Vagina (tissue), 2 donors: ENCODE measurements at places on chromosomes 12 and 14. TPM values are rescaled to one million over a fixed set of nuclear protein-coding genes. Genes with fewer than 3 reads are reported as not detected.

DNA sequence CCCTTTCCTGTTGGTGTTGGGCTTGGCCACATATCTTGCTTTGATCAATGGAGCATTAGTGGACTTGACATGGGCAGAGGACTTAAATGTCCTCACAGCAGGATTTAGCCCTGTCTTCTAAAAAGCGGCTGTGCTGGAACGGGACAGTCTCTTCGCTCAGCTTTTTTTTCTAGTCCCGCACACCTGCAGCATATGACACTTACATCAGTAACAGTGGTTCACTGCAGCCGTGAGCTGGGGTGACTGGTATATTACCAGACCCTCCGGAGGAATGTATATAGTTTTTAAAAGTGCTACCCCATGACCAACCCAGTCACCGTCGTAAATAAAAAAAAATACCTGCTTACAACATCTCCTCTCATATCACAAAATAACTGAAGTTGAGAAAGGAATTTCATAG, 164.5 kb downstream of the CRADD start:
- no peaks in the 10 kb centered on the region for H3K4me1 ChIP-seq
- no peaks in the 10 kb centered on the region for H3K27me3 ChIP-seq
- DNase-seq, result no peak
- H3K36me3 ChIP-seq, result no peaks in the 10 kb centered on the region
- H3K4me3 ChIP-seq, result no peak overlapping the region
- H3K27ac ChIP-seq, result no peak overlapping the region

- H3K4me3 ChIP-seq, result no peak overlapping the region
- no peak for DNase-seq
- H3K4me1 ChIP-seq, result peaks cover 10% of the 10 kb centered on the region
- H3K36me3 ChIP-seq, result no peaks in the 10 kb centered on the region
- no peaks in the 10 kb centered on the region for H3K27me3 ChIP-seq
Observed at GRCh38 chr14:50087341-50088116, 28.8 kb downstream of the VCPKMT start.

The C1S gene
- total RNA-seq, result 541 TPM

The ASB8 gene
- 16.9 TPM for total RNA-seq

The PDE3A gene
- total RNA-seq, result 9.6 TPM

The TAS2R20 gene
- total RNA-seq, result 4.7 TPM

The PSMA3 gene
- 73.7 TPM for total RNA-seq
